ENCODE measurements at places on chromosomes 2 and 18.

DNA sequence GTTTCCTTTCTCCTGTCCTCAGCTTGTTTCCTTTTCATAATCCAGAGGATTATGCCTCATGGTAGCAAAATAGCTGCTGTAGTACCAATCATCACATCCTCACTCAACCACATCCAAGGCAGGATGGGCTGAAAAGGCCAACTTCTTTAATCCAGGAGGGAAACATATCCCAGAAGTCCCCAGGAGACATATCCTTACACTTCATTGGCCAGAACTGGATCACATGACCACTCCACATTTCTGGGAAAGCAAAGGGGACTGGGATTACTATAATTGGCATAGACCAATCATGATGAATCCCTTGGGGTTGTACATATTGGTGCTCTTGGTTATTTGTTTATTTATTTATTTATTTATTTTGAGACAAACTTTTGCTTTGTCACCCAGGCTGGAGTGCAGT, 54.0 kb upstream of the LYPD6B start:
- DNase-seq = no peak

- no peak for DNase-seq
Measured at GRCh38 chr2:120546048-120546864, 189.4 kb upstream of the GLI2 start.

DNA sequence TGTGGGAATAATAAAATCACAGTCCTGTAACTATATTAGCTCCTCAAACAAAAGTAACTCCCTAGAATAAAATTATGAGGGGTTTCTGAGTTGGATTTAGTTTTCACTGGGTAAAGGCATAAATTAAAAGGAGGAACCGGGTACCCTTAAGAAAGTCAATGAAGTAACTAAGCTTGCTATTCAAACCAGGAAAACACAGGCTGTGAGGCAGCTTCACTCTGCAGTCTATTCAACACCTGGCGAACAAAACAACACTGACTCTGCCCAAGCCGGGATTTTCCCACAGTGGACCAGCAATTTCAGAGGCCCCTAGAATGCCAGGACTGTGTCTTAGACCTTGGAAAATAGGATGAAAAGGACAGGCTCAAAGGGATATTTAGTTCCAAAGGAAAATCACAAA, 24.6 kb upstream of the CREB1 start:
- DNase-seq = no peak

DNA sequence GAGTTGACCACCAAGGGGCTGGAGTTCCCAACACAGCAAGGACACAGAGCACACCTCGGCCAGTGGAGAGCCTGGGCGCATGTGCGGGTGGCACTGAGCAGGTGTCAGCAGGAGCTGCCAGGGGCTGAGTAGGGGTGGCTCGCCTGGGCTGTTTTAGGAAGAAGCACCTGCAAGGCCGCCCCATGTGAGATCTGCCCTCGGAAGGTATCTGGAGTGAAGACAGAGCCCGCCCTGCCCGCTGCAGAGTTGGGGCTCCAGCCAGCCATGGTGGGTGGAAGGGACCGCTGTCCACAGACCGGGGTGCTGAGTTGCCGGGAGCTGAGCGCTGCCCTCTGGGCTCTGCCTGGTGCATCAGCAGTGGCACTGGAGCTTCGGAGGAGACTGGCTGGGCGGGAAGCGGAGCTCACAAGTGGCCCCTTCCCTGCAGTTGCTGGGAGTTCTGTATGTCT, 35.2 kb downstream of the MTERF4 start:
- DNase-seq = no peak

DNA sequence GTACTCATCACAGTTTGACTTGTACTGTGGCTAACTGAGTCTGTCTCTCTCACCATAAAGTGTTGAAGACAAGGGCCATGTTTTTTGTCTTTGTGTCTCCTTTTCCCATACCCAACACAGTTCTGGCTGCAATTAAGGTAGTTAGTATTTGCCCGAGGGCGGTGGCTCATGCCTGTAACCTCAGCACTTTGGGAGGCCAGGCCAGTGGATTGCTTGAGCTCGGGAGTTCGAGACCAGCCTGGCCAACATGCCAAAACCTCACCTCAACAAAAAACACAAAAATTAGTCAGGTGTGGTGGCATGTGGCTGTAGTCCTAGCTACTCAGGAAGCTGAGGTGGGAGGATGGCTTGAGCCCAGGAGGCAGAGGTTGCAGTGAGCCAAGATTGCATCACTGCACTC, 6.9 kb upstream of the KIF3C start:
- no peak for DNase-seq

DNA sequence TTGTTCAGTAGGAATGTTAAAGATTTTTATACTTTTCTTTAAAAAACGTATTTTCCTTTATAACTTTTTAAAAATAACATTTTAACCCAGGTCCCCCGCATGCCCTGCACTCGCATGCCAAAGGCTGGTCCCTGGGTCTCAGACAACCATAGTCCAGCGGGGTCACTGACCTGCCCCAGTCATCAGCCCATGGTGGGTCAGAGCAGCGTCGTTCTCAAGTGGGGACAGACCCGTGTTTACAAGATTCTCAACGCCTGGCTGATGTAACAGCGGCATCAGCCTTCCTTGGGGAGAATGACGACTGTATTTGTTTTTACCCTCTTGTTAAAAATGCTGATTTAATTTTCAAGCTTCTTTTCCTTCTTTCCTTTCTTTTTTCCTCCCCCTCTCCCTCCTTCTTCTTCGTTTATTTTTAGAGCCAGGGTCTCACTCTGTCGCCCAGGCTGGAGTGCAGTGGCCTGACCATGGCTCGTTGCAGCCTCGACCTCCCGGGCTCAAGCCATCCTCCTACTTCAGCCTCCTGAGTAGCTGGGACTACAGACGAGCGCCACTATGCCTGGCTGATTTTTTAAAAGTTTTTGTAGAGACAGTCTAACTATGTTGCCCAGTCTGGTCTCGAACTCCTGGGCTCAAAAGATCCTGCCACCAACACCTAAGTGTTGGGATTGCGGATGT, 1.0 kb upstream of the EFHD1 start:
- DNase-seq = no peak

DNA sequence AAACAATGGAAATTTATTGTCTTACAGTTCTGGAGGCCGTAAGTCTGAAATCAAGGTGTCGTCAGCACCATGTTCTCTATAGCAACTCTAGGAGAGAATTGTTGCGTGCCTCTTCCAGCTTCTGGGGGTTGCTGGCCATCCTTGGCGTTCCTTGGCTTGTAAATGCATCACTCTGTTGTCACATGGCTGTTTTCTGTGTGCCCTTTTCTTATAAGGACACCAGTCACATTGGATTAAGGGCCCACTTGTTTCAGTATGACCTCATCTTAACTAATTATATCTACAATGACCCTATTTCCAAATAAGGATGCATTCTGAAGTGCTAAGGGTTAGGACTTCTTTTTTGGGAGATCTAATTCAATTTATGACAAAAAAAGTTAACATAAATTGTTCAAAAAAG, 1.4 kb upstream of the PLEK start:
- DNase-seq = no peak
